BE2C (cell line): ENCODE measurements at places on chromosomes 3 and 15.

- no peak for DNase-seq
These were observed 60.4 kb downstream of the SMAD3 start for GRCh38 chr15:67125589-67126502.

GRCh38 chr15:31308185-31308639 is 18.4 kb upstream of the KLF13 start:
- DNase-seq, result no peak

GRCh38 chr3:111923806-111924205 is 55.0 kb upstream of the ABHD10 start:
- DNase-seq, result no peak

DNA sequence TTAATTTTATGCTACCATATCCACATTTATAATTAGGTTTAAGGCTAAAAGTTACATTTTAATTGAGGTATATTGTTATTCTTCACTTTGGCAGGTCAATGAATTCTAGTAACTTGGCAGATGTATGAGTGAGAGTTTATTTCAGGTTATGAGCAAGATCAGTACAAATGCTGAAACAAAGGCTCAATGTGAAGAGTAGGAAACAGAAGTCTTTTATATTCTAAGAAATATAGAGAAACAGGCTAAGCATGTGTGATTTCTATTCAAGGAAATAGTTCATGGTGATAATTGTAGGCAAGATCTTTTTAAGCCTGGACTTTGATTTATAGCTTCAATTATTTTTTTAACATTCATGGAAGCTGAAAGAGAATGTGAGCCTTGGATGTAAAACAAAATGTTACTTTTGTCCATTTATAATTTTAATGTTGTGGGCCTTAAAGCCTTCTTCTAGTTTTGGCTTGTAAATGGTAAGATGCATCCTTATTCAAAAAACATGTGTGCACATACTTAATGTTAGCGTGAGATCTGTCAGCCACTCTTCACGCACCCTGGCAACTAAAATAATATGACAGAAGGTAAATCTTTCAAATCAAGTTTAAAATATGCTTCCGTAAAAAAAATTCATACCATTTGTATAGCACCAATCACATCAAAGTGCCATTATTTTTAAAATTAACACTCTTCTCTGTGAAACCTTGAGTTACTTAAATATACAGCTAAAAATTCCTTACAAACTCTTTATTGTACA is 22.8 kb upstream of the OSTN start:
- DNase-seq, result no peak

- DNase-seq, result no peak
These were observed 139.2 kb downstream of the NUP210 start for GRCh38 chr3:13280811-13281506.

DNA sequence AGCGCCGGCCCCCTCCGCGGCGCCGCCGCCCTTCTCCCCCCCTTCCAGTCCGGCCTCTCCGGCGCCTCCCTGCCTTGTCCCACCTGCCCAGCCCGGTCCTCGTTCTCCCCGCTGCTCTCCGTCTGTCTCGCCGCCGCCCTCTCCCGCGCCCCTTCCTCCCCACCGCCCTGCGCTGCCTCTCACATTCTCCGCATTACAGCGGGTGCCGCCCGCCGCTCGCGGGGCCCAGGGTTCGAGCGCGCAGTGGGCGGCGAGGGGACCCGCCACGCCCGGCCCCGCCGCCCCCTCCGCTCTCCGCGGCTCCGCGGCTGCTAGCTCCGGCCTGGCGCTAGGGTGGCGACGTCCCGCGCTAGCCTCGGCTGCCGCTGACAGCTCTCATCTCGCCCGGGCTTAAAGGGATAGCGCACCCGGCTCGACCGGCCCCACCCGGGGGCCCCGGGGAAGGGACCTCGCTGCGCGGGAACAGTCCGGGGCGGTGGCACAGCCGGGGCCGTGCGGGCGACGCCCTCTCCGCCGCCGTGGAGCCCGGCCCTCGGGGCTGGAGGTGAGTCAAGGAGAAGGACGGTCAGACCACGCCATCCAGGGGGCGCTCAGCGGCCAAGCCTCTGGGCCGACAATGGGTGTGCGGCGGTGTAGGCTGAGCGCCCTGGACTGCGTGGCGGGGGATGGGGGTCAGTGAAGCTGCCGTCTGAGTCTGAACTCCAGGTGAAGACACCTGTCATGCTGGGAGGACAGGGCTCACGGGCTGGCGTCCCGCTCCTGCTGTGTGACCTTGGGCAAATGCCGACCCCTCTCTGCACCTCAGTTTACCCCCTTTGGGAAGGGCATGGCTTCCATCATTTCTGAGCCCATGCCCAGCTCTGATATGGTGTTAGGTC is 187.4 kb upstream of the LINGO1 start:
- peak; percentile 81 for DNase-seq

- DNase-seq, result no peak
These were observed 209.5 kb downstream of the ZIC1 start for GRCh38 chr3:147618691-147619090.
